Activated CD8-positive, alpha-beta memory T cell treated with anti-CD3 and anti-CD28 coated beads for 24 hours (primary cell): ENCODE measurements at places on chromosomes 1 and 21.

DNA sequence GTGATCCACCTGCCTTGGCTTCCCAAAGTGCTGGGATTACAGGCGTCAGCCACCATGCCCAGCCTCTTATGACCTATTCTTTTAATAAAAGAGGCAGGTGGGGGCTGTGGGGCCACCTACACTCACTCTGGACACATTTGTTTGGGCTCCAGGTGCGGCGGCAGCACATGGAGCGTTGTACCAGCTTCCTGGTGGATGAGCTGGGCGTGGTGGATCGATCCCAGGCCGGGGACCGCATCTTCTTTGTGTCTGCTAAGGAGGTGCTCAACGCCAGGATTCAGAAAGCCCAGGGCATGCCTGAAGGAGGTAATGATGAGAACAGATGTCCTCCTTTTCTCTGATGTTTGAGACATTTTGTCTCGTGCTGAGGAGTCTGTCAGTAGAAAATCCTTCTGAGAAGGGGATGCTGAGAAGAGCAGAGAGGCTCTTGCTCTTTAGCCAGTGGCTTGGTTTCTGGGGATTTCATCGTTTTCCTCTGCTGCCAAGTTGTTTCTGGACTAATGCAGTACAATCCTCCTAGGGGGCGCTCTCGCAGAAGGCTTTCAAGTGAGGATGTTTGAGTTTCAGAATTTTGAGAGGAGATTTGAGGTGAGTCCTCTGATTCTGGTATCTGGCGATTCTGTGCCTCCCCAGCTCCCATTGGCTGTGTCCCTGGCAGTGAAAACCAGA, 17.9 kb upstream of the MIIP start:
- DNase-seq: peak; percentile 73

DNA sequence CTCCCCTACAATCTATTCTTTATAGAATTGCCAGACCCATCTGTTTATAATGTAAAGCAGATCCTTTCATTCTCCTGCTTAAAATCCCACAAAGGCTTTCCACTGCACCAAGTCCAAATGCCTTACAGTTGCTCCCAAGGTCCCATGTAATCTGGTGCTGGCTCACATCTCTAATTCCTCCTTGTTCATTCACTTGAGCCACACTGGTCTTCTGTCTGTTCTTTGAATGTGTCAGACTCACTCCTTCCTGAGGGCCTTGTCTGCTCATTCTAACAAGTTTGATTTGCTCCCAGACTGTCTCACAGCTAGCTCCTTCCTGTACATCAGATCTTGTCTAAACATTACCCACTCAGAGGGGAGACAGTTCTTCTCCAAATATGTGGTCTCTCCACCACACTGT, 38.9 kb downstream of the ALG14 start:
- DNase-seq: no peak

DNA sequence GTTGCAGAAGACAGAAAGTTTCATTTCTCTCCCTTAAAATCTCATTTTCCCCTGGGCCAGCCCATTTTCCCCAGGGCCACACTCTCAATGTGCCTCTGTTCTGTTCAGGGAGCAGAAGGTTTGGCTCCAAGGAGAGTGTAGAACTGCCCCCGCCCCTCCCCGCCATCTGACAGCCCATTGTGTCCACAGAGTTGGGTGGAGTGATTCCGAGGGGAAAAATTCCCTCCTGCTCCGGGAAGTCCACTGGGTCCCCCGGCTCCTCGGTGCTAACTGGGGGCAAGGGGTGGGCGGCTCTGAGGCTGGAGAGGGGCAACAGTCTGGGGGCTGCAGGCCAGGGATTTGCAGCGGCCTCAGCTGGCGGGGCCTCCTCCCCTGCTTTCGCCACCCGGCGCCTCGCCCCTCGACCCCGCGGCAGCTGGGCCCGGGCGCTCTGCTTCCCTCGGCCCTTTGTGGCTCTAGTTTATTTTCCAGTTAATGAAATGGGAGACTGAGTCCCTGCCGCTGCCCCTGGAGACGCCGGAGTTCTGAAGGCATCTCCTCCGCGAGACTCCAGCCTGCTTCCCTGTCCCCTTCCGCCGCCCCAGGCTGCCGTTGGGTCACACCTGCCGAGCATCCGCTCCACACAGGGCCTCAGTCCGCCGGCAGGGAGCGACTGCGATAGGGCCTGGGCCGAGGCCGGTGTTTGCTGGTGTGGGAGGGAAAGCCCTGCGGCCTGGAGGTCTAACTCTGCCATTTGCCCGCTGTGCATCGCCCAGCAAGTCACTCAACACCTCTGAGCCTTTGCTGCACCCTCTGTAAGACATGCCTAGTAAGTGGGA, 14.7 kb upstream of the KIRREL1 start:
- no peak for DNase-seq

DNA sequence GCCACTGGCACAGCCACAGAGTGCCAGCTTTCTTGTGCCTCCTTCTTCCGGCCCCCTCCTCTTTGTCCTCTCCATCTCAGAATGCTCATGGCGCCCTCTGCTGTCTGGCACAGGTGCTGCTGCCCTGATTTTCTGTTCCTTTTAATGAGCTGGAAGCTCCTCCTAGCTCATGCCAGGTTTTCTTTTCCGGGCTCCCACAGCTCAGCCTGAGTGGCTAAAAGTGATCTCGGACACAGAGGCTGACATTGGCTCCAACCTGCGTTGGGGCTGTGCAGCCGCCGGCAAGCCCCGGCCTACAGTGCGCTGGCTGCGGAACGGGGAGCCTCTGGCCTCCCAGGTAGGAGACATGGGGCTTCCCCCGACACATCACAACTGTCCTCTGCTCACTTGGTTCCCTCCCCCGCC, 18.7 kb downstream of the CNTN2 start:
- DNase-seq: peak; percentile 85

- no peak for DNase-seq
Observed at GRCh38 chr1:22024485-22025367, 23.3 kb downstream of the CELA3A start.

DNA sequence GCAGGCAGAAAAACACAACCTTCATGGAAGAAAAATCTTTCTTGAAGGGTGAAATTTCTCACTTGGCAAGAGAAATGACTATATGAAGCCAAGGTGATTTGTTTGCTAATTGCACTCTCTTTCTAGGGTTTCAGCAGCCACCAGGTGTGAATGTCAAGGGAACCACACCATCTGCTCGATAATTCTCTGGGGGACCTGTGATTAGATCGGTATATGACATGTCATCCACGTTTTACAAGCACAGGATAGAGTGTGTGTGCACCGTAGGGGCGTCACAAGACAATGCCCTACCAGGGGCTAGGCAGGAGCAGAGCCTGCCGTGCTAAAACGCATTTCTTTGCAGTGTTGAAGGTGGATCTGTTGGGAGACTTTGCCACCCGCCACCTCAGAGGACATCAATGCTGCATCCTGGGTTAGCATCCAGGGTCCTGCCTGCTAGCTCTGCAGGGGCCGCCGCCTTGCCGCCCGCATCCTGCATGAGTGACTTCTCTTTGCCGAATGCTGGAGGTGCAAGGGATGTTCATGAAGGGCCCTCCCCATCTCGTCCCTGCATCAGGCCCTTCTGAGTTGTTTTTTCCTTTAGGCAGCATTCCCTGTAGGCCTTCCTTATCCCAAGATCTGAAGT, 37.8 kb upstream of the CCSAP start:
- DNase-seq: peak; percentile 30

GRCh38 chr21:42737951-42738590, 84.7 kb downstream of the PDE9A start:
- DNase-seq: peak; percentile 78

GRCh38 chr1:53700776-53701175, 38.2 kb downstream of the GLIS1 start:
- DNase-seq: no peak

- no peak for DNase-seq
Observed at GRCh38 chr1:197994907-197995407, 77.8 kb downstream of the LHX9 start.

- no peak for DNase-seq
Observed at GRCh38 chr1:203239526-203240305, 10.2 kb upstream of the CHIT1 start.

DNA sequence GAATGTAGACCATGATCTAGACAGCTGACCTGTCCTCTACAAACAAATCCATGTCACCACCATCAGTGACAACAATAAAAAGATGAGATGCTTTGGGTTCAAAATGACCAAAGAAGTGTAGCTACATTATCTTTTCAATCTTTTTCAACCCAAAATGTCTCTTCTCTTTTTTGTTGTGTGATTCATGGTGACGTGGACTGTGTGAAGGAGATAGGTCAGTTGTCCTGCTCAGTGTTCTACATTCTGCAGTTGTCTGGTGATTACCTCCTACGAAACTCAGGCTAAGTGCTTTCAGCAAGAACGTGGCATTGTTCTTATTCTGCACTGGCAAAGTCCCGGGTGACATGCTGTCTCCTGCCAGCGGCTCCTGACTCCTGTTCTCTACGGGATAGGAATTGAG, 73.1 kb downstream of the PRKAB2 start:
- no peak for DNase-seq

- no peak for DNase-seq
Observed at GRCh38 chr1:1230656-1231399, 973 bp downstream of the SDF4 start.

- DNase-seq: no peak
Observed at GRCh38 chr1:193890935-193891334, 704.5 kb upstream of the B3GALT2 start.

- no peak for DNase-seq
Observed at GRCh38 chr1:101587741-101588140, 350.9 kb downstream of the S1PR1 start.

GRCh38 chr1:53286955-53287354, 40.9 kb downstream of the LRP8 start:
- no peak for DNase-seq

DNA sequence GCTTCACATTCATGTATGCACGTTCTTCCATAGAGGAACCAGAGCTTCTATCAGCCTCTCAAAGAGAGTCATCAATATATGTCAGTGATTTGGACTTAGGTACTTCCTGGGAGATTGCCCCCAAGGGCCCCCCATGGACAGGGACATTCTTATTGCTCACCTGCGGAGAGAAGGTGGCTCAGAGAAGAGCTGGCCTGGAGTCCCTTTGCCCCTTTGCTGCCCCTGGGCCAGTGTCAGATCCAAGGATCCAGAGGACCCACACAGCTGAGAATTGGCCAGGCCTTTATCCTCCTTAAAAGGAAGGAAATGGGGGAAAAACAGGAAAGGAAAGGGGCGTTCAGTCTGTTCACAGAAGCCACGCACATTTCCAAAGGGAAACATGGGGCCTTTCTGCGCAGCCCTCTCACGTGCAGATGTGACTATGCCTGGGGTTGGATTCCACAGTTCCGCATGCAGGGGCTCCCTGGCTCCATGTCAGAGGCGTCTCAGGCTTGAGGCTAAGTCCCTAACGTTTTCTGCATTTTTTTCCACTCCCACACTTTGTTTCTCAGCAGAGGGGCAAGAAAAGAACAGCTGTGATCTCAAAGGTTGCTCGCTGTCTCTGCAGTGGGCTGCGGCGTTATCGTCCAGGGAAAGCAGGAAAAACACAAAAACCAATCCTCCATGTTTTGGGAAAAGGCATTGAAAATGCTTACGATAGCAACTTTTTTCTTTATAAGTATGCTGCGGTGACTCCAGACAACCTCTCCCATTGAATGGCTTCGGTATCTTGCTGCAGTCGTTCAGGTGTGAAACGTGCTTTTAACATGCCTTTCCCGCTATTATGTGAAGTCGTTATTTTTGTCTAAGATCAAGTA, 5.9 kb downstream of the C1orf226 start:
- DNase-seq: no peak

- DNase-seq: no peak
Observed at GRCh38 chr1:27614625-27615344, 10.8 kb upstream of the AHDC1 start.

DNA sequence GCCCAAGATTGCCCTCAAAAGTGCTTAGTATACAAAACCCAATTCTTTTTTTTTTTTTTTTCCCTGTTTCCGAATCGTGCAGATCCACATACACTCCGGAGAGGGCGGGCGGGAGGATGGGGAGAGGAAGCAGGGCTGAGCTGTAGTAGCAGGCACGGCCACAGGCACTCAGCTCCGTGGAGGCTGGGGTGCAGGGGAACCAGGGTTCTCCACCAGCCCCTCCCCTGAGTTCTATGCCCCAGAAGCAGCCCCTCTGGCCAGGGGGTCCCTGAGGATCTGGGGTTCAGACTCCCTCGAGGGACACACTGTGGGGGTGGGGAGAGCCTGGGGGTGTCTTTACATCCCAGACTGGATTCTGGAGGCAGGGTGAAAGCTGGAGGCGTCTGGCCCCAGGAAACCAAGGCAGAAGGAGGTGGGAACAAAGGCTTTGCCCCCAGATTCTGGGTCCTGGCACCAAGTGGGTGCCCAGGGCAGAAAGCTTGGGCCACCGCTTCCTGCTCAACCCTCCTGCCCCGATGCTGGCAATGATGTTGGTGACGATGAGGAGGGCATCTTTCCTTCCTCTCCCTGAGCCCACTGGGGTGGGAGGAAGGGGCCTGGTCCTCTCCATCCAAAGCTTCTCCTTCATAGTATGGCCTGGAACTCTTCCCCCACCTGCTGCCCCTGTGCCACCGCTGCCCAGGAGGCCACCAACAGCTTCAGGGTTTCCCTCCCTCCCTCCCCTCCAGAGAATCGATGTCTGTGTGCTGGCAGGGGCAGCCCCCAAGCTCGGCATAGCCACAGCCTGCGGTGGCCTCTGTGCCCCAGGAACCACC, 106.4 kb upstream of the TARDBP start:
- DNase-seq: no peak

DNA sequence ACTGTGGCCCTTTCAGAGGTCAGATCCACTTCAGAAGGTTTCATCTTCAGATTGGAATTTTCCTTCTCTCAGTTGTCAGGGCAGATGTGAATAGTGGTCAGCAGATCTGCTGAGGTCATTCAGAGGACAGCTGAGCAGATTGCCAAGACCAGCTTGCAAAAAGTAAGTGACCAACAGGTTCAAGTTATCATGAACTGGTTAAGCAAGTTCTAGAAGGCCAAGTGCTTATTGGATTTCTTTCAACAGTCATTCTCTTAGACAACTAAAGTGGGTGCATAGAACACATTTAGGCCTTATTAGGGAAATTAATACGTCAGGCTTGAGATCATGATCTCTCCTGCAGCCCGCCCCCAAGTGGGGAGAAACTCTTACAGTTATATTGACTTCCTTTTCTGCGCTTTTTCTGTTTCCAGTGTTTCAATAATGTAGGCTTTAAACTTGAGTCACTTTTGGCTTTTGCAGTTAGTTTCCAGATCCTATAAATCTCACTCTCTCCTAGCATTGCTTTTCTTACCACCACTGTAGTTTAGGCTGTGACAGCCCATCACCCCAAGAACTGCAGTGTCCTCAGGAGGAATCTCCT, 96.4 kb downstream of the C1orf21 start:
- DNase-seq: no peak

DNA sequence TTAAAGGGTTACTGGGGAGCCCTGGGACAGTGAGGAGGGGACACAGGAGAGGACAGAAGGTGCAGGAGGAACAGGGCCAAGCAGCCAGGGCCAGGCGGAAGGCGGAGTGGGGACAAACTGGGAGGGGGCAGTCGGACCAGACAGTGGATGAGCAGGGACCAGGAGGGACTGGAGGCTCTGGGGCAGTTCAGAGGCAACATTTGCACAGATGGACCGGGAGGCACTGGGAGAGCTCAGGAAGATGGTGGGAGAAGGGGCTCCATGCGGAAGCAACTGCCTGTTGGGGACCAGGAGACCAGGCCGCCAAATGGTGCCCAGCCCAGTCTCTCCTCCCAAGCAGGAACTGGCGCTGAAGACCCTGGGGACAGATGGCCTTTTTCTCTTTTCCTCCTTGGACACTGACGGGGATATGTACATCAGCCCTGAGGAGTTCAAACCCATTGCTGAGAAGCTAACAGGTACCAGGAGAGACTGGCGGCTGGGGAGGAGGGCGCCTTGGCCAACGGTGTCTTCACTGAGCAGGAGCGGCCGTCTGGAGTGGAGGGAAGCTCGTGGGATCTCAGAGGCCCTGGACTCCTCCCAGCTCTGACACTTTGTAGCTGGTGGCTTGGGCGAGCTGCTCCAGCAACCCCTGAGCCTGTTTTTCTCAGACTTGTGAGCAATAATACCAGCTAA, 847 bp downstream of the SELENON start:
- no peak for DNase-seq
